ENCODE measurements at places on chromosomes 6 and 20. TPM values are rescaled to one million over a fixed set of nuclear protein-coding genes. Genes with fewer than 3 reads are reported as not detected.

The GUCA1A gene
- total RNA-seq, result not detected

The LAMA5 gene
- 411 TPM for total RNA-seq

The NTSR1 gene
- total RNA-seq, result 0.10 TPM

The LY6G6D gene
- not detected for total RNA-seq

The HCK gene
- 0.12 TPM for total RNA-seq

The CDKN1A gene
- total RNA-seq, result 246 TPM
